Endodermal cell (in vitro differentiated cells): ENCODE measurements at places on chromosomes 7 and 10.

DNA sequence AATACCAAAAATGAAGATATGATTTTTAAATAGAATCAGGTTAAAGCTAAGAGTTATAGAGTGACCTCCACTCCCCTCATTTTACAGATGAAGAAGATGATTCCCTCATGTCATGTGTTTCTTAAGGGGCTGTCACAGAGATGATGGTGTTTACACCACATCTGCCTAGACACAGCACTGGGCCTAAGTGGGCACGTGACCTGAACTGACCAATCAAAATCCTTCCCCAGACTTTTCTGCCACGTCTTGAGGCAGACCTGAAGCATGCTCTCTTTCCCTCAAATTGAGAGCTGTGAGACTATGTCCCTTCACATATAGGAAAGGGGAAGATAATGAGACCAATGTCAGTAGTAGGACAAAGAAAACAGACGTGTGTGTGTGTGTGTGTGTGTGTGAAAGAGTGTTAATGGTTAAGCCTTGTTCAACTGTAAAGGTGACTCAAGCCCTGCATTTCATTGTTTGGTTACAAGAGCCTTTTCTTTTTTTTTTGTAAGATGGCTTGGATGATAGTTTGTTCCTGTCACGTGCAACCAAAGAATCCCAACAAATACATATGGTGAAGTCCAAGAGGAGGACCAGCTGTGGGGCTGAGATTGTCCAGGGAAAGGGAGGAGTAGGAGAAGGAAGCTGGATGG, 172.8 kb upstream of the AOAH start:
- DNase-seq = no peak

- no peak for DNase-seq
Observed at GRCh38 chr10:117360016-117360415, 15.2 kb downstream of the PDZD8 start.

GRCh38 chr7:54860003-54860775, 101.2 kb upstream of the SEC61G start:
- no peak for DNase-seq

DNA sequence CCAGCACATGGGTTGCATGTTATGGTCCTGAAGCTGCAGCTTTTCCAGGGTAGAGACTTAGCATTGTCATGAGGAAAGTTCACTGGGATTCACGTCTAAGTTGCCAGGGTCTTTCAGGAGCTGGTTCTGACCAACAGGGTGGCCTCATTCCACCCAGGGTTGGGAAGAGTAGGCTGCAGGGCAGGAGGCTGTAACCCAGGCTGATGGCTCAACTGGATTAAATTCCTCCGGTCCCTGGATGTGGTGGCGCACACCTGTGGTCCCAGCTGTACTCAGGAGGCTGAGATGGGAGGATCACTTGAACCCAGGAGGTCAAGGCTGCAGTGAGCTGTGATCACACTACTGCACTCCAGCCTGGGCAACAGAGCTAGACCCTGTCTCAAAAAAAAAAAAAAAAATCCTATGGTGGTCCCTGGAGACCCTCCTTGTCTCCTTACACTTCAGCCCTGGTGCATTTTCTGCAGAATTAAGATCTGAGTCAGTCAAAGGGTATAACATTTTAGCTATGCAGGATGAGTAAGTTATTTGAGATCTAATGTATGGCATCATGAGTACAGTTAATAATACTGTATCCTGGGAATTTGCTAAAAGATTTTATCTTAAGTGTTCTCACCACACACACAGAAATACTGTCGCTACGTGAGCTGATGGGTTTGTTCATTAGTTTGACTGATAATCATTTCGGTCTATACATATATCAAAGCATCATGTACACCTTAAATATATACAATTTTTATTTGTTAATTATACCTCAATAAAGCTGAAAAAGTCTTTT, 44.0 kb downstream of the ASB13 start:
- DNase-seq = no peak

DNA sequence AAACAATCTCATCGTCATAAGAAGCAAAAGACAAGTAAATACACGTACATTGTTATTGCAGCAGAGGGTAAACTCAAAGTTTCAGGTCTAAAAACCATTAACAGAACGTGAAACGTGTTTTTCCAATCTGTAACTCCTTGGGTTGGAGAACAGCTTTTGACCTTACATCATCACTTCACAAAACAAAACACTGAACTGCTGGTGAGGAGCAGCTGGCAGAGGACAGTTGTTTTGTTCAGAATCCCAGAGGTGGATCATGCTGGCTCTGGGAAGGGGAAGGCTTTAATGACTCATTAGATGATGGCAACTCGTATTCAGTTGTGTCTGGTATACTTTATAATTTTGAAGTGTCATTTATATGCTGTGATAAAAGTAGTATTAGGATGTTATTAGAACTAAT, 923.0 kb upstream of the CELF2 start:
- DNase-seq = no peak

DNA sequence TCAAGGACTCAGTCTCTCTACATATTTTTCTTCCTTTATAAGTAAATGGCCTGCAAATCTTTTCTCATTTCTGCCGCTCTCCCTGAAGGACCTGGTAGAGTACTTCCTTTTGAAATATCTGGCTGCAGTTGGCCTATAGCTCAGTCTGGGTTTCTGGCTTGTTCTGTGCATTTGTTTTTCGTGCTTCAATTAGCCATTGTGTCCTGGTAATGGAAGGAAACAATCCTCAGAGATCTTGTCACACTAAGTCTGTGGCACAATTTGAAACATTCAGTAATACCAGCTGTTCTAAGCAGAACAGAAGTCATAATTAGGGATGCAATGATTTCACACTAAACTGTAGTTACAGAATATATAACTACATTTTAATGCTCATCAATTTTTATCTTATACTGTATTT, 545.0 kb downstream of the NRG3 start:
- no peak for DNase-seq

DNA sequence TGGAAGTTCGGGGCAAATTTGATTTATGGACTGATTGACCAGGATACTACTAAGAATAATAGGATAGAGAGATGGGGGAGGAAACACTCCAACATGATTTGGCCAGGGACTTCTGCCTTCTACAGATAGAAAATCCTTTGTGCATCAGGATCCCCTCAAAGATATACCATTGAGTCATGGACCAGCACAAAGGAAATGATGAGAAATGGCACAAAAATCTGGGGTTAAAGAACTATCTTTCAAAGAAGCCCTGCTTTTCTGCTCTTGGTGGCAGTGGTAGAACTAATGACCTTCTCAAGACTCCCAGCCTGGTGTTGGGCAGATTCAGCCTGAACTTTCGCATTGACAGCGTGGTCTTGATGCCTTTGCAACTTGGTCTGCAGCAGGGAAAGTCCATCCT, 27.6 kb upstream of the LAMB1 start:
- no peak for DNase-seq

DNA sequence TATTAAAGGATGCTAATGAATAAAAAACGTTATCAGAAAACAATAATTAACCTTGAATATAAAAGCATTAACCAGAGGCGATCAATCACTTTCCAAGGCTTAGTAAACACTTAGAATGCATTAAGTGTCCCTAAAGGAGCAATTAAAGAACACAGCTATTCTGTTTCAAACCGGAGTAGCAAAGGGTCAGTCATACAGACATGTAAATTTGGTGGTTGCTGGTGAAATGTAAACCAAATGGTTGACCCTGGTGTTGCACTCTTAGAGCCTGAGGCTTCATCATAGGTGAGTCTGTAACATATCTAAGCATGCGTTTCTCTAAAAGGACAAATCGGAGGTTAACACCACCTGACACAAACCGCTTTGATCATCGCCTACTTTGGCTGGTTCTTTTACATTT, 1280.1 kb downstream of the TYW1 start:
- DNase-seq = no peak

DNA sequence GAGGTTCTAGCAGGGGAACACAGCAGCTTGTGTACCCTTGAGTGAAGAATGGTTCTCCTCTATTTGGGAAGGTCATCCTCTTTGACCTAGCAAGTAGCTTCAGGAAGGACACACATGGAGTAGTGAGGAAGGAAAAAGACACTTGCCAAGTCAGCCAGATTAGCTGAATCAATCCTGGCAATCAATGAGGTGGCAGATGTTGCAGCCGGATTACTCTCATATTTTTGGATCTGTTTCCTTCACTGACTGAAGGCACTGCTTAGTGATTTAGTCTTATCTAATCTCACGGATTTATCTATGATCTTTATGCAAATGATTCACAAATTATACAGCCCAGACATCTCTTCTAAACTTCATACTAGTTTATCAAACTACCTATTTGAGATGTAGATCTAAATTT, 218.8 kb downstream of the GPR158 start:
- DNase-seq = no peak

GRCh38 chr7:17915168-17915567, 25.1 kb downstream of the SNX13 start:
- peak; percentile 58 for DNase-seq

DNA sequence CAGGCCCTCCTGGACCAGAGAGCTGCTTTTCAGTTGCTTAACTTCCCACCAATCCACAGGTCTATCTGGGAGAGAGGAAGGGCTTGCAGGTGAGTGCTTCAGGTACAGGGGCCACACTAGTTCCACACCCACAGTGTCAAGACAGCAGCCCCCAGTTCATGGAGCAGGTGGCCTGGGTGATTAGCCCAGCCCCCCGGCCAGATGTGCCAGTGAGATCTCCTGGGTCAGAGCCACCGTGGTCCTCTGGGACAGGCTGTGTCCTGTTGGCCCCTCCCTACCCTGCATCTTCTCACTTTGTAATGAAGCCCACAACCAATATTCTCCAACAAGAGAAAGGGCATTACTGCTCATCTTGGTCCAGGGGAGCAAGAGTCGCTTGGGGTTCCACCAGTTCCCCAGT, 30.6 kb downstream of the DRGX start:
- DNase-seq = no peak

DNA sequence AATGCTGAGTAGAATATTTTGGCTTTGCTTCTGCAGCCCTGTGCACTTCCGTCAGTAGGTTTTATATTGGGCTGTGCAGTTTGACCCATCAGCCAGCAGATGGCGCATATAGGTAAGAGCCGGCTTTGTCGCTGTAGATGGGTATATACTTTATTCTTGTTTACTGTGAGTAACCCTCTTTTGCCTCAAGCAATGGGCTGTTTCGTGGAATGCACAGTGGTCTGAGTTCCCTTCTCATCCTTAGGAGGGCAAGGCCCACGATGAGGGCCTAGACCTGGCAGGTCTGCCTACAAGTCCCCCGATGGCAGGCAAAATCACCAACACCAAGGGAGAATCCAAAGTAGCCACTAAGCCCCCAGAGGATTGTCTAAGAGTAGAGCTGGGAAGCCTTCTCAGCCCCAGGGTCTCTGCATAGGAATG, 1002.9 kb upstream of the KCND2 start:
- peak; percentile 78 for DNase-seq

DNA sequence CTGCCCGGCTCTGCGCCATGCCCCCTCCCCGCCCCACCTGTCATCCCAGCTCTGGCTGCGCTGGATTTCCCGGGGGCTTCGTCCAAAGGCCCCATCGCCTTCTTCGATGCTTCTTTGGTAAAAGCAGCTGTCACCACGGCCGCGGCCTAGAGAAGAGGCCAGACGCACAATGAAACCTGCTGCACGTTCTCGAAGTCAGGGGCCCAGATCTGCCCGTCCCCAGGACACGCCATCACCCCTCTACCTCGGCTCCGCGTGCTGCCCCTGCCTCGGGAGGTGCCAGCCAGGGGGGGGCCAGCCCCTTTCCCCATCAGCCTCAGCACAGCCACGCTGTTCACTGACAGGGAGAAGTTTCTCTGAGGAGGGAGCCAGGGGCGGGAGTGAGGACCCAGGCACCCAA, 6.8 kb downstream of the GIGYF1 start:
- DNase-seq = no peak

DNA sequence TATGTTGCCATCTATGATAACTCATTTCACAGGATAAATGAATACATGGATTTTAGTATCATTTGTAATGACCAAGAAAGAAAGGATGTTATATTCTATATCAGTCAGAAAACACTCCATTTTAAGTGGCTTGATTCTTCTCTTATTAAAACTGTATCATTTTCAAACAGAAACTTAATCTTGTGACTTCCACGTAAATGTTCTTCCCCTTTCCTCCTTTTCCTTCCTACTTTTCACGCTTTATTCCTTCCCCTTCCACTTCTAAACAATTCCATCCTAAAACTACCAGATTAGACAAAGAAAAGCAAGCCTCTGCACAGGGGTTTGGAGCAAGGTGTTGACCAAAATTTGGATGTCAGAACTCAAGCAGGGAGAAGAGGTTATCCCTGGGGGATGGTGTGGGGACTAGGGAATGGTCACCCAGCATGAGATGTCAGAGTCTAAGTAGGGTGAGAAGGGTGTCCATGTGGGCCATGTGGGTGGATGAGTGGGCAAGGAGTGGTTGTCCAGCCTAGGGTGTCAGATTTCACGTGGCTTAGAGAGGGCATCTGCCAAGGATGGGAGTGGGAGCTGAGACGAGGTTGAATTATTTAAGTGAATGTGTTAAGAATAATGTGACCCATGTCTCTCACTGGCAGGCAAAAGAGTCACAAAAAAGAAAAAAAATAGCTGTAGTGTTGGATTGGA, 5.0 kb upstream of the GSAP start:
- DNase-seq = no peak

- DNase-seq = peak; percentile 77
Observed at GRCh38 chr7:2522780-2523433, 3.3 kb downstream of the LFNG start.

DNA sequence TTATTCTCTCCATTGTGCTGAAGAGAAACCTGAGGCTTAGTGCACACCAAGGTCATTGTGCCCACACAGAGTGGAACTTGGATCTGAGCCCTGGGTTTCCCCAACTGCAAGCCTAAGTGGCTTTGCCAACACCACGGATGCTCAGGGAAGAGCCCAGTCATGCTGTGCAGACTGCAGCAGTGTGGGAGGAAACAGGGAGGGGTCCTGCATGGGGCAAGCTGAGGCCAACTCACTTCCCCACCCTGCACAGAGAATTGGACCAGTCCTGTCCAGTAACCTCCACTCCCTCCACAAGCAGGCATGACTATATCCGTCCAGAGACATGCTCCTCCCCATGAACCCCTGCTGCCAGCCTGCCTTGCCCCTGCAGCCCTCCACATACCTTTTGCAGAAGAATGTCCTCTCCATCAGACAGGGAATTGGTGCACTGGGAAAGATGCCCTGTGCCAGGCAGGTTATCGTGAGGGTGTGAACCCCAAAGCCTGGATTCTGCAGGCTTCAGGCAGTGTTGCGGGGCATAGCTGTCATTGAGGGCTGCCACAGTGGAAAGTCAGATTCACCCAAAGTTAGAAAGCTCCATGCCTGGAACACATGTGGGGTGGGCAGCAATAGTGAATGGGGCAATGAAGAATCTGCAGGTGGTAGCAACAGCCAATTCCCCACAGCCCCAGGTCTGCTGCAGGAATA, 44.9 kb downstream of the DRGX start:
- DNase-seq = no peak

DNA sequence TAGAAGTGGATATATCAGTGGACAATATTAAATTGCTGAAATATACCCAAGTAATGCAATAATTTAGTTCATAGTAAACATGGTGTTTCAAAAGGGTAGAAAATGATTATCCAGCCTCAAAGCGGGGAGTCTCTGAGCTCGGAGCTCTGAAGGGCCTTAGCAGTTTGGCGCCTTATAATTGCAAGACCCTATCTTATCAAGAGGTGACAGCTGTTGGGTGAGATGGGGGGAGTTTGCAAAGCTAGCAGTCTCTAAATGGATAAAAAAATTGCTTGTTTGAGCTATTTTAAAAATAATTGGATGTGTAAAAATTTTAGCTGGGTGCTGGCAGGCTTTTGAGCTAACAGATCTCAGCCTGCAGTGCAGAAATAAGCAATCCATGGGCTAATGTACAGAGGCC, 219.2 kb downstream of the CCSER2 start:
- DNase-seq = no peak
